ENCODE measurements at places on chromosomes 2 and 18.

DNA sequence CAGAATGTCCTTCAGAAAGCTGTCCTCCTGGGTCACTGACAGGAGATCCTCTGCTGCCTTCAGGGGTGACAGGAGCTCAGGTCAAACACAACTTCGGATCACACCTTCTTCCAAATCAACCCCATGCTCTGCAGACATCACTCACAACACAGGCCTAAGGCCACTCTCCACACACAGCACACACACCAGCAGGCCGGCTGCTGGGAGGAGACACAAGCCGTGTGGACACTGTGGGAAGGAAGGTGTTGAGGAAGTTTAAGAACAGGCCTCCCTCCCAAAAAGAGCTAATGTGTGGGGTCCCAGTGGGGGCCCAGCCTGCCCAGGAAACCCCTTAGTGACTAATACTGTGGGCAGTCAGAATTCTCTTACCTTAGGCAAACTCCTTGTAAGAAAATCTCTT, 290.3 kb upstream of the ID2 start:
- DNase-seq = no peak

DNA sequence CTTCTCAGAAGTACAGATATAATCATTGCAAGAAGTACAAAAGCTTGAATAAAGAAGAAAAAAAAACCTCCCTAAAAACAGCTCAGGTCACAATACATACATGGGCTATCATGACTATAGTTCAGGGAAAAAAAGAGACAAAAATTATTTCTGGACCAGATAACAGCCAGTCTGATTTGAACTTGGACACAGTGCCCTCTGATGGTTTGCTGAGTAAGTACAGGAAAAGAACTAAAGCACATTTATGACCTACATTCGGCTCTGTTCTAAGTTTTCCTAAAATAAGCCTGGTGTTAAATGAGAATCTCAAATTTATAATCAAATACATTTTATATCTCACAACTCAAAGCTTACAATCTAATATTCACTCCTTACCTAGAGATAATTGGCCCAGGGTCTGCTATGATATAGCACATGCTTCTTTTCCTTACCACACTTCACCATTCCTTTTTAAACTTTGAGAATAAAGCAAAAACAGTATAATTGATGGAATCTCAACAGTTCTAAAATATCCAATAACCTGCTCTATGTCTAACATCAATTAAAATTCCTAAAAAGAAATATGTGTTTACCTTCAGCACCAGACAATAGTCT, 81.1 kb downstream of the RAPH1 start:
- peak; percentile 55 for DNase-seq

GRCh38 chr2:241902357-241902991, 32.9 kb downstream of the RTP5 start:
- DNase-seq = peak; percentile 34

DNA sequence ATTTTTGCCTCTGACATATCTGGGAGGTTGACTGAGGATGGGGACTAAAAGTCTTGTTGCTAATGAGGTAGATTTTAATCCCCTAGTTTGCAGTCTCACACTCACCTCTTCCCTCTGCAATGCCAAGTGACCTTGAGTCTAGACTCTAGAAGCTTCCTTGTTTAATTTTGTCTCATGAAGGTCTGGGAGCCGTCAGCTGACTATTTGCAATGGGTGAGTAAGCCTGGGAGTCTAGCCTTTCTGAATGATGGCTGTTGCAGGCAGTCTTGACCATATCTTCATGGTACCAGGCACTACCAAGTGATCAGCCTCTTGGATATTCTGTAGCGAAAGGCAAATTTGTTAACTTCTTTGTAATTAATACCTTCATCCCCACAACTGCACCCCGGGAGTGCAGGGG, 61.2 kb downstream of the ARHGAP15 start:
- DNase-seq = no peak

GRCh38 chr2:234950730-234951663, 820 bp upstream of the SH3BP4 start:
- peak; percentile 46 for DNase-seq

DNA sequence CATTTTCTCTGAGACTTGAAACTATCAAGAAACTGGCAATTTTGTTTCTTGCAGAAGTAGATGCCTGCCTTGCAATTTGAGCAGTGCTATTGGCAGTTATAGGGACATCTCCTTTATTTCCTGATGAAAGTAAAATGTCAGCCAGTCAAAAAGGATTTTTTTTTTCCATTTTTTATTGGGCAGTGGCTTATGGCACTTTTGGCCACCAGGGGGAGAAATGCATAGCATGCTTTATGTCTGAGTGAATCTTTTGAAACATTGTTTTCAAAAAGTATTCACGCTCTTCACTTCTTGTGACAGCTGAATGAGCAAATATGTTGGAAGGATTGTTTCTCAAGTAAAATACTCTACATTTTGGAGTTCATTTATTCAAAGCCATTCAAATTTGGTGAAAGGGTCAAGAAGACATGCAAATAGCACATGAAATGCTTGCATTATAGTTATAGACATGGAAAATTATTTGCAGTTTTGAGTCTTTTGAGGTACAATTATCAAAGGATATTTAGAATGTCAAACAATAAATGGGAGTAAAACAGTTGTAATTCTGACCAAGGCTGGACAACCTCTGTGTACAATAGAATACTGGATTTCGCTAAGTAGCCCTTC, 491.0 kb downstream of the CDH2 start:
- DNase-seq = no peak

GRCh38 chr2:183059561-183059960, 19.0 kb upstream of the DUSP19 start:
- no peak for DNase-seq

- DNase-seq = no peak
These were observed 89.0 kb downstream of the RAPH1 start for GRCh38 chr2:203446071-203446481.

DNA sequence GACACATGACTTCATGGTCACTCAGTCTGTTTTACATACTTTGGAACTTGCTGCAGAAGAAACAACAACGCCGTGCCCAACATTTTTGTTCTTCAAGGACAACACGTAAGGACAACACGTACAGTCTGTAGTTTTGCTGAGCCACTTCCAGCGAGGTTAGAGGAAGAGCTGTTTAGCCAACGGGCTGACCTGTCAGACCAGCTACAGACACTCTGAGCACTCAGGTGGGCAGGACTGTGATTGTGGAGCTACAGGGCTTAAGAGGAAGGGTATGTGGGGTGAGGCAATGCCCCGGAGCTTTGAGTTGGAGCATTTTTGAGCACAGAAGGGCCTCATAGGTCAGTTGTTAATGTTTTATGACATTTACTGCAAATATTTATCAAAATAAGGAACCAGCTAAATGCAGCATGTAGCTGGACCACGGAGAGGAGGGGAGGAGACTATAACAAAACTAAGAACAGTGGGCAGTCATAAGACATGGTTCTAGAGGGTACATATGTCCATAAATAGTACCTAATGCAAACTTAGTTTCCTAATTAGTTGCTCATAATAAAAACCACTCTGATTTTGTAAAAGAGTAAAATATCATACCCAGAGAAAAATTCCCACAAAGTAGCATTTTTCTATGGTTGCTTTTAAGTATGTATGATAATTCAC, 26.3 kb upstream of the NPC1 start:
- DNase-seq = no peak

- no peak for DNase-seq
These were observed 97.7 kb downstream of the PIGN start for GRCh38 chr18:62089174-62089573.

- DNase-seq = no peak
These were observed 597.1 kb downstream of the ARHGAP15 start for GRCh38 chr2:143726151-143726845.

- no peak for DNase-seq
These were observed 12.3 kb downstream of the CEP192 start for GRCh38 chr18:13003466-13003896.

DNA sequence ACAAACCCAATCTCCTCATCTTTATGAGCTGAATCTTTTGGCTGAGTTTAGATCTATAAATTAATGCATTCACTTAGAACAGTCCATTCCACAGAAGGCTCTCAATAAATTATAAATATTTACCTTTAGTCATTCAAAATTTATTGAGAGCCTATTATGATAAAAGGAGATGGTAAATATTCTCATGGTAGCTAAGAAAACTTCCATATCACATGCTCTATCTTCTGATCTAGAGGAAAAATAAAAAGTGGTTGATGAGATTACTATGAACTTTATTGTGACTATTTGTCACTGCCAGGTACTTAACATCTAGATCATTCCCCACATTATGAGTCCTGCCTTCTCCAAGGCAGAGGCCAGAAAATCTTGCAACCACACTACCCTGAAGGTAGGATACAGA, 62.4 kb downstream of the L3MBTL4 start:
- DNase-seq = no peak

DNA sequence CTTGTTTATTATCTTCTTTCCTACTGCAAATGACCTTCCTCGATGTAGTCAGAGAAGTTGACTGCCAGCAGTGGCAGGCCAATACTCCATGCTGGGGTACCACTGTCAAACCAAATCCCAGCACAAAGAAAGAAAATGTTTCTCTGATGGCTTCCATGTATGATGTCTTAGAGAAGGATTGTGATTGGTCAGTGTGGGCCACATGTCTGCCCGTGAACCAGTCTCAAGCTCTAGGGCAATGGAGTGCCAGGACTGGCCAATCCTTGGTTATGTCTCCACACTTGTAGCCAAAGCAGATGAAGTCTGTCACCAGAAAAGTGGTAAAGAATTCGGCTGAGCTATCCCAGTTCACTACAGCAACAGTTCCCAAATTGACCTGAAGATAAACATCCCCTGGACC, 17.6 kb upstream of the SMAD4 start:
- DNase-seq = no peak

GRCh38 chr2:169162613-169163012, 93.2 kb downstream of the DHRS9 start:
- DNase-seq = no peak

DNA sequence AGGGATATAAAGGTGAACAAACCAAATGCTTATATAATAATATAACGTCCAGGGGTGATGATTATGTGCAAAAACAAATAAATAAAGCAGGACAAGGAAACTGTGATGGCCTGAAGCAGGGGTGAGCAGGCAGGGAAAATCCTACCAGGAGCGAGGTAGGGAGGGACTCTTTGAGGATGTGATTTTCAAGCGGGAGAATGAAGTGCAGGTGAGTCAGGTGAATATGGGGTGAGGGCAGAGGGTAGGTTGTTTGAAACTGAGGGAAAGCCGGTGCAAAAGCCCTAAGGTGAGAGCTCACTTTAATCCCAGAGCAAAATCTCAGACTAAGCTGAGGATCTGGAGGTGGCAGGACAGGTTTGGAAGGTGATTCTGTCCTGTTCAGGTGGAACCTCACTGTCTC, 40.7 kb downstream of the CYP26B1 start:
- DNase-seq = no peak

- no peak for DNase-seq
These were observed 73.6 kb downstream of the SPRED2 start for GRCh38 chr2:65358678-65359400.

GRCh38 chr2:101815739-101816391, 118.4 kb downstream of the MAP4K4 start:
- no peak for DNase-seq

- no peak for DNase-seq
These were observed 70.6 kb upstream of the LINC00305 start for GRCh38 chr18:64219517-64219916.

- peak; percentile 32 for DNase-seq
These were observed 36.1 kb upstream of the MRPL33 start for GRCh38 chr2:27735263-27735904.

DNA sequence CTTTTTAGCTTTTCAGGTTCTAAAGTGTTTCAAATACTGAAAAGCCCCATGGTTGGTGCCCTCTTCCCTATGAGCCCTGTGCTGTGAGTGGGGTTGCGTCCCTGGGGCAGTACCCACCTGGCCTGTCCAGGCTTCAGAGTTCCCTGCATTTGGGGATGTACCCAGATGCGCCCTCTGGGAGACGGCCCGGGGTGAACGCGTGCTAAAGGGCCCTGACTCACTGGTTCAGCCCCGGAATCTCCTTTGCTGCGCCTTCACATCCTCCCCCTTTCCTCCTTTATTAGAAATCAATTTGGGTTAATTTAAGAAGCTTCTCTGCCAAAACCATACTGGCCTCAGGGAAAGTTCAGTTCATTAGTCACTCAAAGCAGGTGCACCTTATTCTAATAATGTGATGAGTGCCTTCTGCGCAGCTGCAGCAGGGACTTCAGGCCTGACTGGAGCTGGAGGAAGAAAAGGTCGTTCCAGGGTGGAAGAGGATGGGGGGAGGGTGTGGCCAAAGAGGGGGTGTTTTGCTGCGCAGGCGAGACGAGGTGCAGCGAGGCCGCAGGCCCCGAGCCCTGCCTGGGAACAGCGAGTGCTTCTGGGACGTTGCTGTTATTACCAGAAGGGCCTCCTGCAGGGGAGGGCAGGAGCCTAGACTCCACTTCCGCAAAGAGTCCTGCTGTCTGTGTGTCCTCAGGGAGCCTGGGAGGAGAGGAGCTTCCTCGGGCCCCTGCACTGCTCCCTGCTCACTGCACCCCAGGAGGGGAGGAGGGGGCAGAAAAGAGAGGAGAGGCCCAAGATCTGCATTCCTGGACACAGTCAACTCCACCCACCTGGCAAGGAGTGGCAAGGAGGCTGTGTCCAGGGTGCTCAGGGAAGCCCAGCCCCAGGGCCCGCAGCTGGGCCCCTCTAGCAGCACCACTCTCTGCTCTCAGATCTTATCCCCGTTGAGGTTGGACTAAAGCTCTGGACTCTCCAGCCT, 223.2 kb upstream of the PXDN start:
- DNase-seq = no peak

GRCh38 chr2:144248350-144249034, 271.4 kb downstream of the ZEB2 start:
- no peak for DNase-seq

- no peak for DNase-seq
These were observed 305.3 kb downstream of the PARD3B start for GRCh38 chr2:204850581-204850980.

- no peak for DNase-seq
These were observed 183.7 kb downstream of the NRP2 start for GRCh38 chr2:205865905-205866441.

GRCh38 chr2:230823264-230823964, 41.3 kb upstream of the ITM2C start:
- DNase-seq = no peak

- peak; percentile 86 for DNase-seq
These were observed 213.4 kb upstream of the GATA6 start for GRCh38 chr18:21955757-21956652.

DNA sequence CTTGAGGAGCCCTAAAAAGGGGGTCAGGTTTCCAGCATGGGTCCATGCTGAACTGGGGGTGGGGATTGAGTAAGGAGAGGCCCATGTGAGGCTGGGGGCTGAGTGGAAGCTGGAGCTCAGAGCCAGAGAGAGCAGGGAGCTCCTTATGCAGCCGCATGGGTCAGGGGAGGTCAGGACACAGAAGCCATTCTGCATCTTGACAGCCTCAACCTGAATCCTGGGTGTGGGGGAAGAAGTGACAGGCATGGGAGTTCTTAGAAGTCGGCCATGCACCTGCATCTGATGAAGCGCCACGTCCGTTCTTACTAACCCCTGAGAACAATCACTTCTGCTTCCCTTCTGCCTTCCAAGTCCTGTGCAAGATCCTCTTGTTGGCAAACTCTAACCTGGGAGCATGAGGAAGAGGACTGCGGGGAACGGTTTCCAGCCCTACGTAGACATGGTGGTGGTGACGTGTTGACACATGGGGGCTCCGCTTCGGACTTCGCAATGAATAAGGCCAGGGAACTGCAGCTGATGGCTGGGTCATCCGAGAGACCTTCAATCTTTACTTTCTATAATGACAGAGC, 22.3 kb downstream of the GNLY start:
- no peak for DNase-seq

GRCh38 chr2:1235806-1236205, 177.5 kb upstream of the TPO start:
- DNase-seq = no peak

- DNase-seq = no peak
These were observed 45.1 kb downstream of the COL5A2 start for GRCh38 chr2:189134485-189134884.

- no peak for DNase-seq
These were observed 1267.7 kb upstream of the TMEFF2 start for GRCh38 chr2:193462411-193462810.
